ENCODE measurements at places on chromosomes 6 and 20.

DNA sequence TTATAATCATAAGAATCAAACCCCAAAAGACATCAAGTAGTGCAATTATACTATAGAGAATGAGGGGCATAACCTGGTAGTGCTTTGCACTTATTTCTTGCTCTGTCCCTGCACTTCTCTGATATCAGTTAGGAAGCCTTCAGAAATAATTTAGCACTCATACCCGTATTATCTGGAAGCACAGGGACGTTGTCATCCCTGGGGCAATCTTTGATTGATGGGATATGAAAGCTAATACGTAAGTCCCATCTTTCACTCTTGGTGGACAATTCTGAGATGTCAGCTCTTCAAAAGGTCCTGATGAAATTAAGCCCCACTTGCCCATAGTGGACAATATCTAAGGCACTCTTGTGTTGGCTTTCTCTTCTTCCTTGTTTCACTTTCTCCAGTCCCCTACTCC is 144.9 kb downstream of the HACE1 start:
- DNase-seq = no peak

- DNase-seq = no peak
Observed at GRCh38 chr6:83600459-83600858, 88.1 kb downstream of the PRSS35 start.

GRCh38 chr20:7305976-7306375 is 538.5 kb downstream of the BMP2 start:
- no peak for DNase-seq

- no peak for DNase-seq
Observed at GRCh38 chr6:113445201-113445600, 411.9 kb upstream of the MARCKS start.

DNA sequence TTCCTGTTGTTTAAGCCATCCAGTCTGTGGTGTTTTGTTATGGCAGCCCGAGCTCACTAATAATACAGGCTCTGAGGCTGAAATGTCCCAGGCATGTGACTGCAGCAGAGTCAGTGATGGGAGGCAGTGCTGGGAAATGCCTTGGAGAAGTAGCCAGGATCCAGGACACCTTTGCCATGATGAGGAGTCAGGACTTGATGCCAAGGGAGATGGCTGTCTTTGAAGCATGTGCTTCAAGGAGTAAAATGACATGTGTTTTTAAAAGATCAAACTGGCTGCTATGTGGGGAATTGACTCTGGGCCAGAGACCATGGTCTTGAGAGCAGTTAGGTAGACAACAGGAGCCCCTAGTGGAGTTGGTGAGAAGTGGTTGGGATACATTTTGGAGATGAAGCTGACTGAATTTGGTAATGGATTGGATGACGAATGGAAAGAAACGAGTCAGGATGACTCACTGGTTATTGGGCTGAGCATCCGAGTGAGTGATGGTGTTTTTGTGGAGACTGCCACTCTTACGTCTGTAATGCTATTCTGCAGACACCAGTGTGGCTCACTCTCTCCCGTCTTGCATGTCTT is 322.2 kb downstream of the PLCB1 start:
- DNase-seq = no peak

GRCh38 chr6:154783229-154783628 is 50.0 kb downstream of the SCAF8 start:
- DNase-seq = no peak

GRCh38 chr6:143368426-143368825 is 82.1 kb downstream of the ADAT2 start:
- DNase-seq = no peak

- DNase-seq = no peak
Observed at GRCh38 chr6:18264923-18265377, 620 bp upstream of the DEK start.

DNA sequence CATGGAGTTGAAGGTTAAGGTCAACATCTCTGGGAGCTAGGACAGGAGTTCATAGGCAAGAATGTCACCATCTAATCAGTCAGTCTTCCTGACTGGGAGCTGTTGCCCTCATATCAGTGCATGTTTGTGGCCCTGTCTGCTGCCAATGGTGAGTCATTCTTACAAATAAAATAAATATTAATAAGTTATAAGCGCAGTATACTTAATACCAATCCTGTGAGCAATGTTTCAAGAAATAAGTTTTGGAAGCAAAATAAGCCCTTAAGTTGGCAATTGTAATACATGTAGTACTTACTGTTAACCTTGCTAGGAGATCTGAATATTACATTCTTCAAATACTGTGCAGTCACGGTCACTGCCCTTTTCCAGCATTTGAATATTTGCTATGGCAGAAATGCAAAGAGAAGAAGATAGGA is 20.2 kb upstream of the MDGA1 start:
- DNase-seq = no peak

DNA sequence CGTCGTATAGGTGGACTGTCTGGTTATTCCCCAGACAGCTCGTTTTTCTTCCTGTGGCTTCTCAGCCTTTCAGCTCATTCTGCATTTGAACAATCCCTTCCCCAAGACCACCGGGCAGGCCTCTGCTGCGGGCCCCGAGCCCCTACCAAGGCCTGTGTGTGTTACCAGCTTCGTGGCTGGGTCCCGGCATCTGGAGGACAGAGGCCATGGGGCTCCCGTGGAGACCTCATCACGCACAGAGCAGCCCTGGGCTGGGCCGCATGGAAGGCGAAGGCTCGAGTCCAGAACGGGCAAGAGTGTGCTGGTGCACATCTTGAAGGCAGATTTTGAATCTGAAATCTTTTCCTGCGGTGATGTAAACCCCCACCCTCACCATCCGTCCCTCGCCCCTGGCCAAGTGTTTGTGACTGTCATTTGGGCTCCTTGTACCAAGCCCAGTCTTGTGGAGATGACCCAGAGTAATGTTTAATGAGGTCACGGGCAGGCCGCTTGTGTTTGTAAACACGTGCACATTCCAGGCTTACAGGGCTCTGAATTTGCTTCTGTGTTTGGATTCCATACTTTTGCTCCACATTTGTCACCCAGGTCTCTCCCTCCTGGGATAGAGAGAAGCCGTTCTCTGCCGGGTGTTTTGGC is 119.6 kb downstream of the CDH4 start:
- DNase-seq = no peak

DNA sequence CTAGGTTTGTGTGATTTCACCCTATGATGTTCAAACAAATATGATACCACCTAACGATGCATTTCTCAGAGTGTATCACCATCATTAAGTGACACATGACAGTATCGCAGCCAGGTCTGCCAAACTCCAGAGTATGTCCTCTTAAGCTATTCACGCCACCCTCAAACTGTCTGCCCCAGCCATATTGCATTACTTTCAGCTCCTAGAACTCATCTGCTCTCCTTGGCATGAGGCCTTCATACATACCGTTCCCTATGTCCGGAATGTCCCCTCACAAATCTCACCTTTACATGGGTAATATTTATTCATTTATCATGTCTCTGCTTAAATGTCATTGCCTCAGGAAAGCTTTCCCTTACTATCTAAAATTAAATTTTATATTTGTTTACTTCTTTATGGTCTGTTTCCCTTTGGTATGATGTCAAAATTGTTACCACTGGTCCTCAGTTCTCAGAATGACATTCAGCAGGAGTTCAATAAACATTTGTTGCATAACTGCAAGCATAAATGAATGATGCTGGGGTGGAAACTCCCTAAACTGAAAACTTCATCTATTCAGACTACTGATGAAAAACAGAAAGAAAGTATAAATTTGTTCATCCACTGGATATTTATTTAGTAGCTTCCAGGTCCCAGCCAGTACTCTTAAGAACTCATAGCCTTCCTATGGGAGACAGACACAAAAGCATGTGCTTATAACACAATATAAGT is 3.2 kb downstream of the SESN1 start:
- DNase-seq = no peak

Measured in natural killer cell treated with Interleukin-12 subunit alpha and Interleukin-12 subunit beta and Interleukin-15 and Interleukin-18, amount 100 ng/mL, for 72 hours (primary cell).